HCT116 (cell line): ENCODE measurements at places on chromosomes 4 and X. TPM values are rescaled to one million over a fixed set of nuclear protein-coding genes. Genes with fewer than 3 reads are reported as not detected.
A peak's percentile ranks its signal among the peaks of the same experiment; 100 is the strongest.

DNA sequence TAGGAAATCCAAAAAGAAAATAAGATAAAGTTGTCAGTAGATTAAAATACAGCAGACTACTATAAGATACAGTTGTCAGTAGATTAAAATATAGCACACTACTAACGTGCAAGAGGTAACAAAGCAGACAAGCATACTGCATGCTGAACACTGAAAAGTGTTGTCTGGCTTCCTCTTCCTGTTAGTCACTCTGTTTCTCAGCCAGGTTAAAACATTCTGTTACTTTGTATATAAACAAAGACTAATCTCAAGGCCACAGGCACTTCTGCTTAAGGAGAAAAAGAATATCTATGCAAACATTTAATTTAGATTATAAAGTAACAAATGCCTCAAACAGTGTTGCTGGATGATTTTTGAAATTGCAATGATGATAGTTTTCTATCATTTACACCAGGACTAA lies 41.0 kb upstream of the SCD5 start:
- DNase-seq, result no peak

- DNase-seq, result no peak
These were observed 138.0 kb upstream of the USP9X start for GRCh38 chrX:40947276-40947675.

DNA sequence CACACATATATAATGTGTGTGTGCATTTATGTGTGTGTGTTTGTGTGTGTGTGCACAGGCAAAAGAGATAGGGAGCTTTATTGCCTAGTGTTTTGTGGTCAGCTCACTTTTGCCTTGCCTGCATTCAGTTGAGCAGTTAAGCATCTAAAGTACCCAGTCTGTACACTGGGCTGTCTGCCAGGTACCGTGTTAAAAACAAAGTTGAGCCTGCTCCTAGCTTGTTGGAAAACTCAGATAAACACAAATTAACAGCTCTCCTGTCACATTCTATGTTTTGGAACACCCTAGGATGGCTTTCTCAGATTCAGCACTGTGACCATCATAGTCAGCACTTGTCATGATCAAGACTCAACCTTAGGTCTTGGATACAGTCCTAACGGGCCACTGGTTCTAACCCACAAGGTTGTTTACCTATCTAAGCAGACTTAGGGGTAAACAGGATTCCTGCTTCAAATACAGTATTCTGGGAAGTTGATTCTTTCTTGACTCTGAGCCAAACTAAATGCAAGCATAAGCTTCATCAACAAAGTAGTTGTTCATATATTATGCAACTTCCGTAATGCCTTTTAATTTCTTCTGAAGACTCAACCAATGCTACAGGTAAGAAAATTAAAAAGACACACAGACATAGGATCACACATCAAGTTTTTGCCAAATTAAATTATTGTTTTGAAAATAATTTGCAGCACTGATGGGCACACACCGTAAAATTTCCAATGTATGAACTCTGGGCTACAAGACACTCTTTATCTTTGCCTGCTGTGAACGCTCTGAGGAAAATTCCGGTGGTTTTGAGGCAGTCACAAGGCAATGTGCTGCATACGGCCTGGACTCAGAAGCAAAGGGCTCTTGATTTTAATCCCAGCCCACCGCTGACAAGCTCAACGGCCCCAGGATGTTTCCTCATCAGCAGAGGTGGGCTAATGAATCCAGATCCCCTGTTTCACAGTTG lies 11.3 kb upstream of the CD99 start:
- DNase-seq, result no peak

GRCh38 chrX:5718651-5719050 lies 510.0 kb downstream of the NLGN4X start:
- DNase-seq, result no peak

DNA sequence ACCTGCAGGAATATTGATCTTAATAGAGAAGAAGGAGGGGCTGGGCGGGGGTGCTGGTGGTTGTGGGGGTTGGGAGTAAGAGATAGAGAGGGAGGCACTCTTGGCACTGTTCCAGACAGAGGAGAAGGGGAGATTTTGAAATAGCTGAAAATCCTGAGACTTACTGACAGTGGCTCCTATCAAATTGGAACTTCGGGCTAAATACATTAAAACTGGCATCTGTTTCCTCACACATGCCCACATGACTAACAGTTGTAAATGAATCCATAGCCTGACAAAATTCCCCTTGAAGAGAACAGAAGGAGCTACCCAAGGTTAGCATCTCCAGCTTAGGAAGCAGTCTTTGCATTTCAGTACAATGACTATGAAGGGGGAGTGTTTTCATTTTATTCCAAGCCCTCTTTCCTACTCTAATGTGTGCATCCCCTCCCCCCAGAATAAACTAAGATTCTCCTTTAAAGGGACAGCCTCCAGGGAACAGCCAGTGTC lies 1.4 kb downstream of the DCX start:
- DNase-seq, result no peak

DNA sequence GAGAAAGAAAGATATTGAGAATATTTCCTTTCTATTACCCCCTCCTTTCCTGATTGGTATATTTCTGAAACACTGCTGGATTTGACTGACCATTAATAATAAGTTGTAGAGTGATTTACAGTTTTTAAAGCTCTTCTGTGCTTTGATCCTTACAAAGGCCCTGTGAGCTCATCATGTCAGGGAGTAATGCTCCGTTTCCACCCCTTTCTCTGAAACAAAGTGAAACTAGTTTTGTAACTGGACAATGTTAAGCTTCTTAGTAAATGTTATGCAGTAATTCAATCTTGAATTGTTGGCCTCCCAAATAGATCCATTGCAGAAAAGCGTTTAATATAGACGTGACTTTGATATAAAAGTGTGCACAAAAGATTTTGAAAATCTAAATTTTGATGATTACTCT lies 190.1 kb upstream of the GNPDA2 start:
- no peak for DNase-seq

DNA sequence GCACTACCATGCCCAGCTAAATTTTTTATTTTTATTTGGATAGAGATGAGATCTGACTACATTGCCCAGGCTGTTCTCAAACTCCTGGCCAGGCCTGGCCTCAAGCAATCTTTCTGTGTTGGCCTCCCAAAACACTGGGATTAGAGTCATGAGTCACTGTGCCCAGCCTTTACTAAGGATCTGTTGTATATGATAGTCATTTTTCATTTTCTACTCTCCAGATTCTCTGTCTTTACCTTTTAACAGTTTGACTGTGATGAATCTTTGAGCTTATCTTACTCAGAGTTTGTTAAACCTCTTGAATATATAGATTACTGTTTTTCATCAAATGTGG lies 161.8 kb downstream of the FNIP2 start:
- DNase-seq, result no peak

DNA sequence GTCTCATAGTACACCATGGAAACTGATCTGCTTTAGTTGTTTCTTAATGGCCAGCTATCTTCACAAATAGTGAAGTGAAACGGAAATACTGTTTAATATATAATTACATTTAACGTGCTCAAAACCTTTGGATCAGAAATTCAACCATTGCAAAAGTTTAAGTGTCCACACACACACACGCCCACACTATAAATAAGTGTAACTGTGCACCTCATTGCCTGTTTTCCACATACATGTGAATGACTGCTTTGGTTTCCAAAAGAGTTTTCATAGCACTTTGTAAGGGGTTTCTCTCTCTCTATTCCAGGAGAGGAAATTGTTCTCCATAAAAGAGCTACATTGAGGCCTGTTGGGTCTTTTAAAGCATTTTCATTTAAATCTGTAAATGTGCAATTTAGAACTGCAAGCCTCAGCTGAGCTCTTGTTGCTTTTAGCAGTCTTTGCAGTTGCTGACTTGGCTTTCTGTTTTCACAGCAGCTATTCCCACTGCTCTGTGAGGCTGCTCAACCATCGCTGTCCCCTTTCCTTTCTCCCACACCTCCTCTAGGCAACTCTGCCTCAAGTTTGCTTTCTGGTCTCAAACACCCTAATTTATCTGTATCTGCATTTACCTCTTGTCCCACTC lies 94.5 kb downstream of the RAPGEF2 start:
- DNase-seq, result no peak

DNA sequence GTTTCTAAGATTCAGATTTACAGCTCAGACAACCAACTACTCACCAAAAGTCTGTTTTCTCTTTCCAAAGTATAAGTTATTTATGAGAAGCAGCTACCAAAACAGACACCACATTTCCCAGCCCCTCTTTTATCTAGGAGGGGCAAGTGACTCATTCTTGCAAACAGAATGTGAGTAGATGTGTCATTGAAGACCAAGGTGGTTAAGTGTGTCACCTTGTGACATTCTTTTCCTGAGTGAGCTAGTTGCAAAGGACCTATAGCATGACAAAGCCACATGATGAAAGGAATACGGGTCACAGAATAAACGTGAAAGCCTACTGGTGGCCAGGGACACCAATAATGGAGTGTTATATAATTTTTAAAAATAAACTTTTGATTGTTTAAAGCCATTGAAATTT lies 50.0 kb downstream of the SLC7A11 start:
- DNase-seq, result peak; percentile 84

DNA sequence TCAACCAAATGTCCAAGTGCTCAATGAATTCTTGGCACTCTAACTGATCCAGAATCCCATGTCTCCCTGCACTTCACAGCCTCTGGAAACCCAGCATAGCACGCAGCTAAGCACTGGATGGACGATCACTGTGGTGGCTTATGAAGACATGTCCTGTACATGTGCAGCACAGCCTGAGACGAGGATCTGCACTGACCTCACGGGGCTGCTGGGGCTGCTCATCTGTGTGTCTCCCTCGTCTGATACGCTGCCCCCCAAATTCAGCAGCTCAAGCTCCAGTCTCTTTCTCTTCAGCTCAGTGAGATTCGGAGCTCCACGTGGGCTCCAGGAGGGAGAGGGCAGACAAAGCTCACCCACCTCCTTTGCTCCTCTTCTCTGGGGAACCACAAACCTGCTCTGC lies 126.9 kb downstream of the CPZ start:
- no peak for DNase-seq

DNA sequence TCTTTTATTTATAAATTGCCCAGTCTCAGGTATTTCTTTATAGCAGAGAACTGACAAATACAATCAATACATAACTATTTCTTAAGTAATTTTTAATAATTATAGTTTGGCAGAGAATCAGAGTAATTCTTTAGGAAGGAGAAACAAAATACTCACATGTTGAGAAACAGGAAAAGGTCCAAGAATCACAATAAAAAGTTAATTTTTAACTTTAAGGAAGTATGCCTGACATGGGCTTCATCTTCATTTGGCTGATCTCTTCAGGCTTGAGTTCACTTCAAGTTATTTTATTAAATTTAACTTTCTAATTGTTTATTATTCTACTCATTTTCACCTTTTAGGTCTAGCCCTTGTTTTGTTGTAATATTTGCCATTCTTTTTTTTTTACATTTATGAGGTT lies 36.1 kb upstream of the RNF150 start:
- DNase-seq, result no peak

- DNase-seq, result peak; percentile 8
These were observed 69.2 kb upstream of the MAML3 start for GRCh38 chr4:140223056-140223810.

DNA sequence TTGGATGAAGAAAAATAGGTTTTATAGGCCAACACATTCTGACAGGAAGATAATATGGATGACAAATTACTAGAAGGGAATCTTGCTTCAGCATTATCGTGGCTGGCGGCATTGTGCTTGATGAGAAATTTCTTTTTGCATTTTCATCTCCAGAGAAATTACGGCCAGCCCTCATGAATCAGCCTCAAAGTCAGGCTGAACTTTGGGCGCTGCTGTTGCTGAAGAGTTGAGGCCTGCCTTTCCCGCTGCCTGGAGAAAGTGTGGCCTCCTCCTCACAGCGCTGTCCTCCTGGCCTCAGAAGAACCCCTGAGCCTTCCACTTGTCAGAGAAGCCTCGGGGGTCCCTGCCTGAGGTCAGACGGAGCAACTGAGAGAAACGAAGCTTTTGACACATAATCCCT lies 272.4 kb upstream of the KCNIP4 start:
- DNase-seq, result no peak

TRIML2 gene
- 6.3 TPM for total RNA-seq

NLGN4X gene
- total RNA-seq, result 0.05 TPM

RAB39B gene
- total RNA-seq, result 0.10 TPM

CT45A1 gene
- not detected for total RNA-seq

TEX13D gene
- total RNA-seq, result 0.15 TPM

GJB1 gene
- not detected for total RNA-seq
